HS-5 (cell line): ENCODE measurements at places on chromosomes 16 and 17.

- DNase-seq: no peak
Observed at GRCh38 chr16:8905168-8905762, 23.1 kb downstream of the LITAFD start.

GRCh38 chr17:57138956-57139576 lies 54.0 kb downstream of the AKAP1 start:
- DNase-seq: no peak

DNA sequence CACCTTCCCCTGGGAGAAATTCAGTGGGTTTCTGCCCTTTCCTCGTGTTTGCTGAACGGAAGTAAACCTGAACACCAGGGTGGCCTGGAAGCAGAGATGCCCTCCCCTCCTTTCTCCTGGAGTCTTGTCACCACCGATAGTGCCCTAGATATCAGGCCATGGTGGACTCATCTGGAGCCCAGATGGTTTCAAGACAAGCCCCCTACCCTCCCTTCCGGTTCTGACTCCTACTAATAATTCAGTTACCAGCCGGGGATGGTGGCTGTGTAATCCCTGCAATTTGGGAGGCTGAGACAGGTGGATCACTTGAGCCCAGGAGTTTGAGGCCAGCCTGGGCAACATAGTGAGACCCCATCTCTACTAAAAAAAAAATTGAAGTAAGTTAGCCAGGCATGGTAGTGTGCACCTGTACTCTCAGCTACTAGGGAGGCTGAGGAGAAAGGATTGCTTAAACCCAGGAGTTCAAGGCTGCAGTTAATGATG lies 2.4 kb downstream of the ZNF469 start:
- no peak for DNase-seq

DNA sequence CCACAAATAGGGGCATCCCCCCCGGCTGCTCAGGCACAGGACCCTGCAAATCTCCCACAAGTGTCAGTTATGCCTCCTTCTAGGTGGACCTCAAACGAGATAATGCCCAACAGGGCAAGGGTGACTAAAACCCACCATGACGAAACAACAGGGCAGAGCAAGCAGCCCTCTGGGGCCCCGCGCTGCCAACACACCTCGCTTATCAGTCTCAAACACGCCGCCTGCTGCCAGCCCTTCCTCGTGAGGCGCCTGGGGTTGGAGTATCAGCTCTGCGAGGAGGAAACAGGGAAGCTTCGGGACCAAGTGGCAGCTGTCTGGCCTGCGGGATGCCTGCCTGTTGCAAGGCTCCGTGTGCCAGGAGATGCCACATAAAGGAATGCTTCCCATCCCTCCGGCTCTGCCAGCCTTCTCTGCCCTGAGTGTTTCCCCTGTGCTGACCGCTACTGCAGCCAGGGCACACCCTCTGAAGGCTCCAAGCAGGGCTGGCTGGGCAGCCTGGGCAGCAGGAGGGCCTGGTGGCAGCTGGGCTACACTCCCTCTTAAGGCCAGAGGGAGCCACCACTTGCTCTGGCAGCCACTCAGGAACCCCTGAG lies 2.5 kb downstream of the SMIM5 start:
- DNase-seq: no peak

DNA sequence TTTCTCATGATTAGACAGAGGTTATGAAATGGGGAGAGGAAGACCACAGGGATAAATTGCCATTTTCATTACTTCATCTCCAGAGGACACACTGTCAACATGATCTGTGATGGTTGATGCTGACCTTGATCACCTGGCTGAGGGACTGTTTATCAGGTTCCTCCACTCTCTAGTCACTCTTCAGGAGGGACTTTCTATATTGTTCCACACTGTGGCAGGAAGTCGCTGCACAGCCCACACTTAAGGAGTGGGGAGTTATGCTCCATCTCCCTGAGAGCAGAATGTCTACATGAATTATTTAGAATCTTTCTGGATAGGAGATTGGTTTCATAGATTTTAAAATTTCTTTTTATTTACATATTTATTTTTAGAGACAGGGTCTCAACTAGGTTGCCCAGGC lies 46.7 kb downstream of the CYB5B start:
- DNase-seq: no peak

GRCh38 chr17:43974382-43975266 lies 20.9 kb upstream of the PYY start:
- no peak for DNase-seq

- DNase-seq: no peak
Observed at GRCh38 chr17:74227271-74228080, 14.1 kb downstream of the TTYH2 start.

DNA sequence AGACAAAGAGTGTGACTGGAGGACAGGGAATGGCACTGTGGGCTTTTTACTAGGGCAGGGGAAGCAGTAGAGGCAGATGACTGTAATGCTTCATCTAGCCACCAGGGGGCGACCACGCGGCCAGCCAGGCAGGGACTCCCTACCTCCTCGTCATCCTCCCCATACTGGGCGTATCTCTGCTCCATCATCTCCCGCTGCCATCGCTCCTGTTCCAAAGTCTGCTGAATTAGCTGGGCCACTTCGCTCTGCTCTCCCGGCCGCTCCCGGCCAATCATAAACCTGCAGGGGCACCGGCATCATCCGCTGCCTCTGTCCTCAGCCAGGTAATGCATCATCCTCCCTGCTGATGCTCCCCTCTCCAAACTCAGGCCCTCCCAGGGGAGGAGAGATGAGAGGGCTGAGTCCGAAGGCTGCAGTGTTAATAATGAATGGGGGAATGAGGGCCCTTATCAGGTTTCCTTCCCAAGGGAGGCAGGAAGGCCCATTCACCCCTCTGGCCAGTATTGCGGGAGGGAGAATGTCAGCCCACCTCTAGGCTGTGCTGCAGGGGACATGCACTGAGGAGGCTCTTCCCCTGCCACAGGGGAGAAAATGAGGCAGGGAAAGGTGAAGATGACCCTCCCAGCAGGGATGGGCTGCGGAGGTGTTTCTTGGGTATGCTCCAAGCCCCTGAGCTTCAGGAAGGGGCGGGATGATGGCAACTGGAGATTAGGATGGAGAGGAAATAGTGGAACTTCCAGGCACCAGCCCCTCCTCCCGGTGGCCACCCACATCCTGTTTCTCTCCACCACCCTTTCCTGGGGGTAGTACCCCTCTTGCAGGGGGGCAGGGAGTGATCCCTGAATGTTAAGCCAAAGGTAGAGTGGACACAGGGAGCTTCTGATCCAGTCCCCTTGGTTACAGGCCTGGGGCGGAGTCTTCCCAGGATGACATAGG lies 10.3 kb upstream of the SAMD14 start:
- DNase-seq: no peak

DNA sequence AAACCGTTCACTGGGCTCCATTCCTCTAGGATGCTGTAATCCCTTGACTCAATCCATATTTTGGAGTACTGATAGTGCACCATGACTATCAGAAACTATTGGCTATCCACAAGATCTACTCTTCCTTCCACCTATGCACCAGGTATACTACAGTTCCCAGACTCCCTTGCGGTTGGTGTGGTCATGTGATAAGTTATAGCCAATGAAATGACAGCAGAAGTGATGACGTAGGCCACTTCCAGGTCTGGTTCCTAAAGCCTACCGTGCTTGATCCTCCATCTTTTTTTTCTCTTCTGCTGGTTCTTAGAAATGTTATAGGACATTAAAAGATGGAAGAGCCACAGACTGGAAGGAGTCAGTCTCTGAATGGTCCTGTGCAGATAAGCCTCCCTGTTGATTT lies 278.8 kb upstream of the C16orf82 start:
- no peak for DNase-seq

DNA sequence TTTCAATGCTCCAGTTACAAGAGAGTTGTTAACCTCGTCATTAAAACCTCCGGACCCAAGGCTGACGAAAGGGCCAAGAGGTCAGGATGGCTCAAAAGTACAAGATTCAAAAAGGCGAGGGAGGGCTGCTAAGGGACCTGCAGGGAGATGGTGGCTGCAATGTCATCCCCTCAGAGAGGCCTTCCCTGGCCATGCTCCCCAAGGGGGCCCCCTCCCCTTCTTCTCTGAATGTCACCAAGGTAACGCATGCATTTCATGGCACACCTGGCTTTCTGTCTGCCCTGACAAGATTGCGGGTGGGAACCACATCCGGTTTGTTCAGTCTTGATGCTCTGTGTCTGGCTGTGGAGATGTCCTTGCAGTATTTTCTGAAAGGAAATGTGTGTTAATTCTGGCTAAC lies 89.9 kb downstream of the C16orf78 start:
- DNase-seq: no peak

- no peak for DNase-seq
Observed at GRCh38 chr17:42675965-42676423, 800 bp downstream of the PLEKHH3 start.

- no peak for DNase-seq
Observed at GRCh38 chr16:1126044-1126443, 26.9 kb upstream of the CACNA1H start.

GRCh38 chr16:70661918-70662641 lies 15.7 kb downstream of the IL34 start:
- DNase-seq: no peak

GRCh38 chr17:49414271-49414621 lies 436 bp downstream of the PHB1 start:
- DNase-seq: no peak

- no peak for DNase-seq
Observed at GRCh38 chr17:19534562-19535149, 1.0 kb downstream of the SLC47A1 start.

DNA sequence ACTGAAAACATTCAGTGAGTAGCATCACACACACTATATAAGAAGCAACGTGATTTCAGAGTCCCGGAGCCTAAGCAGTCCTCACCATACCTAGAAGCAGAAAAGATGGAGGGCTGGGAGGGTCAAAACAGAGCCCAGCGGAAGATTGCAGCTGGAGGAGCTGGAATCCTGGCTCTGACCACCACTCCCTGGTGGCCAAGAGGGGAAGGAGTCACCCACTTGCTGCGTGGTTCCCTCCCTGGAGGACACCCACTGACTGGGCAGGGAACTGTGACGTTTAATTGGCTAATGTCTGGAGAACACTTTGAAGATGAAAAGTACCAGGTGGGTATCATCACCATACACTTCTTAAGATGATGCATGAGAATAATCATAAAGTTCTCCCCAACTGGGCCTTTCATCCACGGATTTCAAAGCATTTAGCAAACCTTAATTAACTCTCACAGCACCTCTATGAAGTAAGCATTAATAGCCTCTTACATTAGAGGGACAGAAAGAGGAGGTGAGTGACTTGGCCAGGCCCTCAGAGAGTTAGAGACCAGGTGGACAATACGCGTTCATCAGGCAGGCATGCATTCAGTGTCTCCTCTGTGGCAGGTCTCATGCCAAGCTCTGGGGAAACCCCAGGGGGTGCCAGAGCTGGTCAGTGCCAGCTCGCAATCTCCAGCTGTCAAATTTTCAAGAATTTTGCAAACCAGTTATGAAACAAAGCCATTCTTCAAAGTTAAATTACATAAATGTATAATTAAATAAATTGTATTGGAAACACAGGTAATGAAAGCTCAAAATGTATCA lies 137.9 kb downstream of the AXIN2 start:
- DNase-seq: no peak
